ENCODE measurements at places on chromosomes 16 and 17. TPM values are rescaled to one million over a fixed set of nuclear protein-coding genes. Genes with fewer than 3 reads are reported as not detected.

DNA sequence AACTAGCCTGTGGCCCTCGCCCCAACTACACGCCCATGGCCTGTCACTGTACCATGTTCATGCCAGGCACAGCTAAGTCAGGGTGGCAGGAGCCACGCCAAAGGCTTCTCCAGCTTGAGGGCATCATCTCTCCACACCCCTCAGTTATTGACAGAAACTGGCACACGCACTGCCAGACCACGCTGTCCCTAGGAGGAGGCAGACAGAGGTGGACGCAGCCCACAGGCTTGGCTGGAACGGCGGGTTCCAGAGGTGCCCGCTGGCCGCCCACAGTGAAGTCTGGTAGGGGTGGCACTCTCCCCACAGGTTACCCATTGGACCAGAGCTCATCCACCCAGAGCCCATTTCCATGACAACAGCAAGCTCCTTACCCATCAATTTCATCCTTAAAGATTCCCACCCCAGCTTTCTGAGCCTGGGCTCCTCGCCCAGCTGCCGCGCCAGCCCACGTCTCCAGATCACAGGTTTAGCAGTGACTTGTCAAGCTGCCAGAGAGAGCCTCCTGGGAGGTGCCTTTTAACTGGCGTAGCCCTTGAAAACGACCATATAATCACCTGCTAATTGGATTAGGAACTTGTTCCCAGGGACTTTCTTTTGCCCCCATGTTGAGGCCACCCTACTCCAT is 27.9 kb downstream of the RPRML start:
- DNase-seq = no peak

DNA sequence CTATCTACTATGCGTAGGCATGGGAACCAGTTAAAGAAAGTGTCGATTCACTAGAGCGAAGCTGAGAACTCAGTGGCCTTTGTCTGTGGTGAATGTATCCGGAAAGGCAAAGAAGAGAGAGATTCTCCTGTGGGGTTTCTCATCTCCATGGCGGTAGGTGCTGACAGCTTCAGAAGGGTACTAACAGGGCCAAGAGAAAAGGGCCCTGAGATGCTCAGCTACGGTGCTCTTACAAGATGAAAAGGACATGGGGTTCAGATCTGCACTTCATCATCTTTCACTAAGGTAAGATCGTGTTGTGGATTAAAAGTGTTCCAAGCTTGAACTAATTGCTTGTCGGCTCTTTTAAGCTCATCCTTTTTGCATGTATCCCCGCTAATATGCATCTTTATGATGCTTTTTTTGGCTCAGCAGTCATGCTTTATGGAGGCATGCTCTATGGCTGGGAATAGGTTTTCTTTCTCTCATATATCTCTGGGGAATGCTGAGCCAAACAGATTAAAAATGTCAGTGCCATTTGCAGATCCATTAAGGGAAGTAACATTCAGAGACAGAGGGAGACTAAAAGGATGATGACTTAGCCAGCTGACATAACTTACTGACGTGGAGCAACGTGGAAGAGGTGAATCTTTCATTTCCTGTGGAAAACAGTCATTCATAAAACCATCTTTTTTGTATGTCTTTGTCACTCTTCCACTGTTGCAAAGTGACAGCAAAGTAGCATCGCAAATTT is 29.9 kb downstream of the KCNJ16 start:
- DNase-seq = no peak

TMC7 gene
- 0.56 TPM for total RNA-seq

SLC5A11 gene
- not detected for total RNA-seq

- no peak for DNase-seq
Observed at GRCh38 chr17:325270-326009, 27.2 kb downstream of the RPH3AL start.

DNA sequence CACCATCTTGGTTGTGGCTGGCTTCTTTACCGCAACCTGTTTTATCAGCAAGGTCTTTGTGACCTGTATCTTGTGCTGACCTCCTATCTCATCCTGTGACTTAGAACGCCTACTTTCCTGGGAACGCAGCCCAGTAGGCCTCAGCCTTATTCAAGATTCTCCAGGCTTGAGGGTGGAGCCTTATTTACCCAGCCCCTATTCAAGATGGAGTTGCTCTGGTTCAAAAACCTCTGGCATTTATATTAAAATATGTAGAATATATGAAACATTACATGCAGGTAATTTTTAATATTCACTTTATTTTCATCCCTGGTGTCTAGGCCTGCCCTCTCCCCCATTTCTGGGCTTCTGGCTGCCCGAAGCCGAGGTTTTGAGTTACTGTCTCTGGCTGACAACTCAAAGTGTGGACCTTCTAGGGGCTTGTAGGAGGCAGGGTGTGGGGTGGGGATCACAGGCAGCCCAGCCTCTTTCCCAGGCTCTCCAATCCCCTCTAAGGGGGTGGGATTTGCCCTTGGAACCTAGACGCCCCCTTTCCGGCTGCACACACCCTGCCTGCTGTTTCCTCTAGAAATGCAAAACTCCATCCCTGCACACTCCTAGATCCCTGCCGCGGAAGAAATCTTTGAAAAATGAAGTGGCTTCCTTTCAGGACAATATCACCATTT is 152.0 kb downstream of the KCNJ12 start:
- no peak for DNase-seq

MYL11 gene
- total RNA-seq = not detected

- DNase-seq = peak; percentile 87
Observed at GRCh38 chr16:2467528-2468232, 3.4 kb upstream of the NTN3 start.

CCL4 gene
- total RNA-seq = 1.7 TPM

DNA sequence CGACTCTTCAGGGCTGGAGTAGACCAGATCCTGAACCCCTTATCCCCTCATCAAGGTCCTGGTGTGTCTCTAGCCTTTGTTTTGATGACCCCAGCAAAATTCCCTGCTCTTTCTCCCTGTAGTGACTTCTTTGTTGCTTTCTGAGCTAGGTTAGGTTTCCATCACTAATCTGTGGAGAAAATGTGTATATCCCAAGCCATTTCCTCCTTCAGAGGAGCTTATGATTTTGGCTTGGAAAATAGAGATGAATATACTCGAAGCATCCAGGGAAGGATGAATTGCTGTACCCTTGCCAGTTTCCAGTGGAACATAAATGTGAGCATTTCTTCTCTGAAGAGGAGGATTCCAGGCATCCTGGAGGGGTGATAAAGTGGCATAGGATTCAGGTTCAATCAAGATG is 55.8 kb downstream of the KSR1 start:
- DNase-seq = no peak

CEMP1 gene
- total RNA-seq = not detected

DNA sequence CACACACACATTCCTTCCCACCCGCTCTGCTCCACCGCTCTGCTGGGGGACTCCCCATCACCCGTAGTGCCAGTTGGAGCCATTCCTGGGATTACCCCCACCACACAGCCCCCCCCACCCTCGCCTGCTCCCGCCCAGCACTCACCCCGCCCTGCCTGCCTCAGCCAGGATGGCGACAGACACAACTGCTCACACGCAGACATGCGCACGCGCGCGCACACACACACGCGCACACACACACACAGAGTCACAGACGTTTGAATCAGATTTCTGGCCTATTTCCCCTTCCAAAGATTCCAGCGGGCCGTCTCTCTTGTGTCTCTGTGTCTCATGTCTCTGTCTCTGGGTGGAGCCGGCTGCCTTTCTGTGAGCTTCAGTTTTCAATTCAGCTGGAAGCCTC is 4.4 kb downstream of the CACNA1G start:
- peak; percentile 88 for DNase-seq

TBC1D3 gene
- total RNA-seq = not detected

- DNase-seq = peak; percentile 21
Observed at GRCh38 chr16:85891776-85892166, 7.2 kb upstream of the IRF8 start.

GRCh38 chr16:57469917-57470470 is 7.5 kb downstream of the POLR2C start:
- DNase-seq = no peak

GRCh38 chr16:76854234-76854633 is 336.8 kb upstream of the MON1B start:
- no peak for DNase-seq

DNA sequence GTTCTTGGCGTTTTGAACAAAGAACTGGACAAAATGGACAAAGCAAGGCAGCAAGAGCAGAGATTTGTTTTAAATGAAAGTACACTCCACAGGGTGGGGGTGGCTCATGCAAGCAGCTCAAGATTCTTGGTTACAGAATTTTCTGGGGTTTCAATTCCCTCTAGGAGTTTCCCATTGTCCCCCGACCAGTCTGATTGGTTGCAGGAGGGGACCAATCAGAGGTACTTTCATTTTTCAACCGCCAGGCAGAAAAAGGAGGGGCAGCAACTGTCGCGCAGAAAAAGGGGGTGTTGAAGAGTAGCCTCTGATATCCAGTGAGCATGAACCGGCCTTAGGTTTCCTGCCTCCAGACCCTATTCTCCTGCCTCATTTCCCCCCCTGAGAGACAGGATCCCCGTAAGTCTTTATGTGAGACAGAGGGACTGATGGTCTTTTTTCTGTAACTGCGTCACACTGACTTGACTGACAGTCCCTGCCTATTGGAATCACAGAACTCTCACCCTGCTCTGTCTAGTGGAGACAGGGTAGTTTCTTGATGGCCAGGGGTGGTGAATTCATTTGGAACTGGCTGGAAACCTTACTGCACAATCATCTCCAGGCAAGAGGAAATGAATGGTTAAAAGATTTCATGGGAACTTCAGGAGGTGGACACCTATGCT is 59.4 kb upstream of the ALOX12 start:
- no peak for DNase-seq

DNA sequence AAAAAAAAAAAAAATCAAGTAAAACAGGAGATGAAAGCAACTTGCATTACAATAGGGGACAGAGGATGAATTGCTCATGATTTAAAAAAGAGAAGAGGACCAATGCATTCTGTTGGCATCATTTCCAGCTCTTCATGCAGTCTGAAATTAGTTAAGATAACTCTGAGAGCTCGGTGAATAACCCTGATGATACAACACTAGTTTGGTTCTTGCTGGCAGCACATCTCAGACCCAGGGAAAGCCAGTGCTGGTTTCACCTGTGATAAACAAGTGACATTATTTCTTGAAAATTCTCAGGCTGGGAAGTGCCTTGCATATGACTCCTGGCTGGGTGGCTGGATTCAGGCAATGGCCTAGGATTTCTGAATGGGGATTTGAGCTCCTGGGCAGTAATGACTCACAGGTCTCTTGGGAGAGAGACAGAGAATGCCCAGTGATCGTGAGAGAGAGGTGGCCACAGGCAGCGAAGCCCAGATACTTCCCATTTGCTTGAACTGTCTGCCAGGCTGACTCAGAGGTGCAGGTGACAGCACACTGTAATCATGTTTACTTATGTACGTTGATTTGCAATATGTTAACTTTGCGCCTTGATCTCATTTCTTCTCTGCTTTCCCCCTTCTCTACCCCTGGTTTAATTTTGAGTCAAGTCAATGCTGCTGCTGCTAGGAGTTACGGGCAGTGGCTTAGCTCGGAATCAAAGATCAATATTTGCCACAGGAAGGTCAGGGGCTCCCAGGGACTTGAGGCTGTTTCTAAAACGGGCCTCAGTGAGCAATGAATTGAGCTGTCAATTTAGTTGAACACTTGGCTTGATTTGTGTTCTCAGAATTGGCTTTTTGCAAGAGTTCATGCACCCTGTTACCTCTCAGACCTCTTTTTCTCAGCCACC is 27.1 kb downstream of the ARSG start:
- DNase-seq = no peak

- DNase-seq = no peak
Observed at GRCh38 chr17:65198653-65199382, 61.6 kb downstream of the RGS9 start.

SOCS7 gene
- 14.8 TPM for total RNA-seq

DNA sequence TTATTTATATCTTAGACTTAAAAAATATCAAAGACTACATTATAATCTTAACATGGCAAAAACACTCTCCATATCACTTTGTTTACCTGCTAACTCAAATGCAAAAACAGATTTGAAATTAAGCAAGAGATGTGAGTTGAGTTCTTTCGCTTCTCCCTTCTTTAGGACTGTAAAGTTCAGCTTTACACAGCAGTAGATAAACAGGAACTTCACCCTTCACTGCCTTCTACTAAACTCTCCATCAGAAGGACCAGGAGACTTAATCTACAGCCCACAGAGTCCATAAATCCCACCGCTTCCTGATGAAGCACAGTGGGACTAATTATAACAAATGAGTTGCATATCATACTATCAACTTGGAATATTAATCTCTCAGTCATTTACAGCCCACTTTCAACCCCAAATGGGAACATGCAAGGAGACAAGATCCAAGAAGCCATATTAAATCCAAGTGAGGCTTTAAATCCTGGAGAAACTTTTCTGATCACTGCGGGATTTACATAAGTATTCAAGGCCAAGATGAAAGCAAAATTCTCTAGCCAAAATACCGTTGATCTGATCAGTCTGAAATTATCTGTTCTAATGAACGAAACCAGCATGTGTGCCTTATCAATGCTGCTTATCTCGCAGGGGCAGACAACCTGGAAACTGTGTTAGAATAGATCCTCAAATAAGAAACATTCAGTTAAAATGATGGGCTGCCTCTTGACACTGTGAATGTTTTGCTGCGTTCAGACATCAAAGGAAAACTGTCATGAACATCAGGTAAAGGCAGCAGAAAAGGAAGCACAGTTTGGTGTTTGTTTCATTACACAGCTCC is 1.6 kb downstream of the AMFR start:
- no peak for DNase-seq

DNA sequence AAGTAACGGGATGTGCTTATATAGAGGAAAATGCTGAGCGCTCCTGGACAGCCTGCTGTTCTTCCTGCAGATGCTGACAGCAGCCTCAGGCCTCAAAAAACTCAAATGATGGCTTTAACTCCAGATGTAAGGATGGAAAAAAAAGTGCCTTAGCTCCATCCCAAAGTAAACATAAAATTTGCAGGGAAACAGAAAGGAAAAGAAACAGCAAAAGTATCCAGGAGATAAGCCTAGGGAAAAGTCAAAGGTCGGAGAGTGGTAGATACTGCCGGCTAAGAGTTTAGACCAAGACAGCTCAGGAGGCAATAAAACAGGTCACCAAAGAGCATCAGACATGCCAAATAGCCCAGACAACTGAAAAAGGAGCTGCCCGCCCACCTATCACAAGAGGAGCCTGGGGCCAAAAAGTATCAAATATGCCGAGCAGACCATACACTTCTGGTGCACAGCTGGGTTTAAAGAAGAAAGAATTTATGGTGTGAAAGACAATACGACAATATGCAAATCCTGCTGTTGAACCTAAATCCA is 6.9 kb downstream of the KRT31 start:
- no peak for DNase-seq

Data from right atrium auricular region (tissue), 2 donors.